ENCODE measurements at places on chromosomes 2 and 18. TPM values are rescaled to one million over a fixed set of nuclear protein-coding genes. Genes with fewer than 3 reads are reported as not detected.

CFAP221 gene
- not detected for total RNA-seq

- no peak for DNase-seq
Observed at GRCh38 chr2:67066782-67067181, 330.4 kb upstream of the ETAA1 start.

DNA sequence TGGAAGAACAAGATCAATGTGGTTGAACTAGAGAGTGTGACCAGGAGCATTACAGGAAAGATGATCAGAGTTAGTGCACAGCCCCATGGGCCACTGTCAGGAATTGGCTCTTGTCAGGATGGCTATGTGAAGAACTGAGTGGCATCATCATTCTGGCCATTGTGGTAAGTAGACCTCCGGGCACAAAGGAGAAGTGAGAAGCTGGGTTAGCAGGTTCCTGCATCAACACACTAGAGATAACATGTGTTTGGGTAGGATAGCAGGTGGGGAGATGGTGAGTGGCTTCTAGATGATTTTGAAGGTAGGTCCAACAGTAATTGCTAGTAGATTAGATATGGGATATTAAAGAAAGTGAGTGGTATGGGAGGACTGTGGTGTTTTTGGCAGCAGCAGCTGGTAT lies 408.2 kb downstream of the TSN start:
- DNase-seq: no peak

DNA sequence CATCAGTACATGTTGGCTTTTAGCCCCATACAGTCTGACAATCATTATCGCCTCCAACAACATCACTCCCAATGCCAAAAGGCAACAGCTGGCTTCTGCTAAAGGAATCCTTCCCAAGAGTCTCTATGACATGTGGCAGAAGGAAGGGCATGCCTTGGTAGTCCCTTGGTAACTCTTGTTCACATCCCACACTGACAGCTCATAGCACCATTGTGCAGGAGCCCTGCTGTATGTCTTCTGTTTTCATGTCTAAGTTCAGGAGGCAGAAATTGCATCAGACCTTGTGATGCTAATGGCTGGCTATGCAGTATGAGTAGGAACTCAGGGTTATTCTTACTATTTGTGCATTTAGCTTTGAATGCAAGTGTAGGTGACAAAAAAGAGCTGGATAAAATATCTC lies 392.1 kb downstream of the PTH2R start:
- DNase-seq: no peak

- DNase-seq: peak; percentile 5
Observed at GRCh38 chr2:2846332-2847208, 515.5 kb upstream of the MYT1L start.

TMEM214 gene
- total RNA-seq: 27.3 TPM

GRCh38 chr2:980176-980575 lies 29.5 kb downstream of the SNTG2 start:
- DNase-seq: no peak

- no peak for DNase-seq
Observed at GRCh38 chr2:204046145-204046544, 109.6 kb downstream of the ICOS start.

DNA sequence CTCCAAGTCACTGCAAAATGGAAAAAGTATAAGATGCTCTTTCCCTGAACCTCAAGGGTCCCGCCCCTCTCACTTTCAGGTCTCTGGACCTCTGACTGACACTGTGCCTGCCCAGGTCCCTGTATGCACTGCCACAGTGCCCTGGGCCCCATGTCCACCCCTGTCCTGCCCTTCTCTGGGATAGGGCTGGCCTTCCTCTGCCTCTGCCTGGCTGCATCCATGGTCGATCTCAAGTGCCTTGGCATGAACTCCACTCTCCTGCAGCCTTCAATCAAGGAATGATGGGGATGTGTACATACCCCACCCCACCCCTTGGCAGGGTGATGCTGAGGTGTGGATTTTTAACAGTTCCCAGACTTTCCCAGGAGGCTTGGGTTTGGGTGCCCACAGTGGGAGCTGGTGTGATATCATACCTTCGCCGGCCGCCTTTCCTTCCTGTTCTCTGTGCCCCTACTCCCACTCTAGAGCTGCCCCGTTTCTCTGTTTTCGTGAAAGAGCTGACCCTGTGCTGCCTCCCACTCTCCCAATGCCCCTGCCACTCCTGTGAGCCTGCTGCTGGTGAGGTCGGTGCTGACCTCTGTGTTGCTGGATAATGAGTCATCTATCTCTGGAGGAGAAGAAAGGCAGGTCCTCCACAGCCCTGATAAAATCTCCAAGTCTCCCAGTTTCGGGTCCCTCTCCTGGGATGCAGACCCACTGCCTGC lies 18.9 kb downstream of the PTPN18 start:
- no peak for DNase-seq

GRCh38 chr2:216363221-216363620 lies 9.1 kb downstream of the MARCHF4 start:
- DNase-seq: no peak

DNA sequence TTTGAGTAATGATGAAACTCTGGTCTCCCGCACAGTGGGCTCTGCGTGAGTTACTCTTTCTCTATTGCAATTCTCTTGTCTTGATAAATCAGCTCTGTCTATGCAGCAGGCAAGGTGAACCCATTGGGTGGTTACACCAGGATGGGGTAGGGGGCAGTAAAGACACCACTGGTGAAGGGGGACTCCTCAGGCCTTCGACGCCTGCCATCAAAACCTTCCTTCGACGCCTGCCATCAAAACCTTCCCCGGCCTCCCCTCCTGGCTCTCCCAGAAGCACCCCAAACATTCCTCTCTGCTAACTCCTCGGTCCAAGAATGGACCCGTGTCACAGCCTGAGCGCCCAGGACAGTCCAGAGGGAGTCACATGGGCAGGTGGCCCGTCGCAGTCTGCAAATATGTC lies 4.8 kb upstream of the STARD7 start:
- DNase-seq: no peak

Data from mammary epithelial cell (primary cell).